ENCODE measurements at places on chromosomes 3 and 15.

DNA sequence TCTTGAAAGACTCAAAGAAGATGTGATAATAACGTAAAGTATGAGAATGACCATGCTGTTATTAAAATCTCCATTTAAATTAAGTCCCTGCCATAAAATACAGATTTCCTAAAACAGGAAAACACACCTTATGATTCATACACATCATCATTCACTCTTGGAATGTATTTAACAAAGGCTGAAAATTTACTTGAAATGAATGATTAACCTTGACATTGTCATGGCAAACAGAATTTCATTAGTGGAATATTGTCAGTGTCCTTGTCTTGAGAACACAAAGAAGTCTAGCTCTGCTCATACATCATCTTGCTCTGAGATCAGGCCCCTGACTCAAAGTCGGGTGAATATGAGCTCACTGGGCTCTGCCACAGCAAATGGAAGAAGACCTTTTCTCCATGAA, 313.9 kb downstream of the FGF12 start:
- DNase-seq: no peak

DNA sequence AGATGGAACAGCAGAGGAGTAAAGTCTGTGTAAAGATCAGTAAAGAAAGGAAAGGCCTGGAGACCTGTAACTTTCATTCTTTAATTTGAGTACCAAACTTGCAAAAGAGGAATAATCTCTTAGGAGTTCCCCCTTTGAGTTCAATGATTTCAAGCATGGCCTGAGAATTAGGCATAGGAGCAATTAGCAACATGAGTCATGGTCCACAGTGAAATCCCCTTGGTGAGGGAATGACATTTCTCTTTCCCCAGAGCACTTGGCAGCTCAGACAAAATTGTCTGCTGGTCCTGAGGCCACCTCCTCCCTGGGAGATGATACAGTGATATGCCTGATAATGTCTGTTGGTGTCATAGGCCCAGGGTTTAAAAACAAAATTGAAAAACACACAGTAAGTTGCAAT, 81.4 kb upstream of the CRBN start:
- DNase-seq: no peak

DNA sequence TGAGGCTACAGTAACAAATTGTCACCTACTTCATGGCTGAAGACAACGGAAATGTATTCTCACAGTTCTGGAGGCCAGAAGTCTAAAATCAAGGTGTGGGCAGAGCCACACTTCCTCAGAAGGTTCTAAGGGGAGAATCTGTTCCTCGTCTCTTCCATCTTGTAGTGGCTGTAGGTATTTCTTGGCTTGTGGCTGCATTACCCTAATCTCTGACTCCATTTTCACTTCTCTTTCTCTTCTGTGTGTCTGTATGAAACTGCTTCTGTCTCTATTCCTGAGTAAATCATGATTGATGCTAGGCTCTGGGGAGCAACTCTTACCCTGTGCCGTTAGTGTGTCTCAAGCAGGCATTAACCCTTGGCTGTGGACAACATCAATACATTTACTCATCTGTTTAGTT, 164.7 kb downstream of the SQOR start:
- DNase-seq: no peak

DNA sequence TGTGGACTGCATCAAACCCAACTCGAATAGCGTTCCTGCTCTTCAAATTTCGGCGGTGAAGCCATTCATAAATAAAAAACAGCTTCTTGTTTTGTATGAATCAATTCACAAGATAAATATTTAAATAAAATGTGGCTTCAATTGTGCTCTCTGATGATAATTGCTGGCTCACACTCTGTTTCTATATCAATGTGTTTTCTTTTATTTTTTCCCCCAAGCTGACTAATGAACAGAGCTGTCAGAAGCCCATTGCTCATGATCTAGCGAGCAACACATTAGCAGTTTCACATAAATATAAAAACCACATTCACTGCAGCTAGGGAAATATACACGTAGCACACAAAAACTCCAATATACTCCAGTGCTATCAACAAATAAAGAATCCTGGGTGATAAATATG, 45.0 kb upstream of the FOXP1 start:
- DNase-seq: no peak

DNA sequence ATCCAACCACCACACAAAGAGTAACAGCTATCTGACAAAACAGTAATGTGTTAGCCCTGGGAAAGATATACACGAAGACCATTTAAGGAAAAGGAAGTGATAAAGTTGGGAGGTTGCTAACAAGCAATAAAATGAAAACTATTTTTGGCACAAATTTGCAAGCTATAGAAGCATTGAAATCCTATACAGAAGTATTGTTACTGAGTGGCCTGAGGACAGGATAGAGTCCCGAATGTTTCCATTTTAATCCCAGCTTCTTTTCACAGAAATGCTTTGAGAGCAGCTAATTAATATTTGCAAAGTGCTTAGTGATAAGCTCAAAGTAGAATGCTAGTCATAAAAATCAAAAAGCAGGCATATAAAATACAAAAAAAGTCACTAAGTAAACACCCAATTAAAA, 51.5 kb downstream of the RAD18 start:
- DNase-seq: no peak

DNA sequence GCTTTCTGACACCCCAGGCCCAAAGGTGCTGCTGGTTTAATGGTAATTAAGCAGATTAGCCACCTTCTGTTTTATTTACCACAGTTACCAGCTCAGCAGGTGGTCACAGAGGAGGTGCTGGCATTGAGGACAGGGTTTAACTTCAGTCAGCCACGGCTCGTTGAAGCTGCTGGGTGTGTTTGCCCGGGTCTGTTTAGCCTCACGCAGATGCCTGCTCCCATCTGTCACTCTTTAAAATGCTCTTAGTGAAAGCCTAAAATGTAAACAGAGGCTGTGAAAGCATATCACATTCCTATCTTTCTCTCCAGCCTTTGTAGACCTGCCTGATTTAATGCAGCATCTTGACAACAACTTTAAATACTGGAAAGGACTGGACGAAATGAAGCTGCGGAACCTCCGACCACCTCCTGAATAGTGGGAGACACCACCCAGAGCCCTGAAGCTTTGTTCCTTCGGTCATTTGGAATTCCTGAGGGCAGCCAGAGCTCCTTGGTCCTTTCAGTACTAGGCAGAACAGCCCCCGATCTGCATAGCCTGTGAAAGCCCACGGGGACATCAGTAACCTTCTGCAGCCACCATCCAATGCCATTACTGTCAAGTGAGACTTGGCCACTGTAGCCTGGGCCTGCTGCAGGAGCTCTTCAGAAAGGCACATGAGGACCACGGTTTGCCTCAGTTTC, 156.0 kb downstream of the PDE8A start:
- no peak for DNase-seq

DNA sequence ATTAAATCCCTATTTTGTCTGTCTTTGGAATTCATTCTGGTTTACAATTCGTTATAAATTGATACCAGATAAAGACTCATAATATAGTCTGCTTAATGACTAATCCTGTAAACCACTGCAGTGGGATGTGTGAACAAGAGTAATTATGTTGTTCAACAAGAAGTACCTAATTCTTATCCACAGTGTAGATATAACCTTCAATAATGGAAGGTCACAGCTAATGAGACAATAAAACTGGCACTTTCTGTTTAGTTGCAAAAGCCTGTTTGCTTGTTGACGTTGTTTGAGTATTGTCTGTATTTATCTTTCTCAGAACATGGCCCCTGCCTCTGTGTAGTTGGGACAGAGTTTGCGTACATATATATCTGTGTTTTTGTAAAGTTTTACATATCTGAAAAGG, 26.7 kb downstream of the PIAS1 start:
- DNase-seq: no peak

GRCh38 chr15:52150043-52150825, 37.7 kb upstream of the BCL2L10 start:
- DNase-seq: no peak

- DNase-seq: no peak
Observed at GRCh38 chr3:23183731-23184130, 19.4 kb upstream of the UBE2E2 start.

DNA sequence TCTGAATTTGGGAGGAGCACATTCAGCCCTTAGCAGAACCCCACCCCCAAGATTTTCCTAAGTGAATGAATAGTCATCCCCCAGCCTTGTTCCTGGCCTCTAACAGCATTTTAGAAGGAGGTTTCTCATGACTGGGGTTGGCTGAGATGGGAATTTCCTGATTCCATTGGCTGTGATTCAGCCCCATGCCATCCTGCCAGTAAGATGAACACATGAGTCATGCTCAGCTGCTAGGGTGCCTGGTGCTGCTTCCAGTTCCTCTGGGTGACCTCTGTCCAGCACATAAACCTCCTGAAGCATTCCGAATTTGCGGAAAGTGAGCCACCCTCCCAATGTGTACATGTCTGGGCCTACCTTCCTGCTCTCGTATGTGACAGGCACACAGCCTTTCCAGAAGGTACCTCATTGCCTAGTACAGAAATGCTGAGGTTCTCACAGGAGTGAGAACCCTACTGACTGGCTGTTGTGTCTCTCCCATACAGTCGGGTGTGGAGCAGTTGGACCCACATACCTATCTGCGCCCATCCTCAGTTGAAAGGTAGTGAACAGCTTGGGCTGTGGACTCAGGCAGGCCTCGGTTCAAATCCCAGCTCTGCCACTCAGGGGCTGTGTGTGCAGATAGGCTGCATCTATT, 91.7 kb downstream of the APBA2 start:
- DNase-seq: no peak

GRCh38 chr3:7498715-7499114, 637.8 kb downstream of the GRM7 start:
- DNase-seq: no peak

DNA sequence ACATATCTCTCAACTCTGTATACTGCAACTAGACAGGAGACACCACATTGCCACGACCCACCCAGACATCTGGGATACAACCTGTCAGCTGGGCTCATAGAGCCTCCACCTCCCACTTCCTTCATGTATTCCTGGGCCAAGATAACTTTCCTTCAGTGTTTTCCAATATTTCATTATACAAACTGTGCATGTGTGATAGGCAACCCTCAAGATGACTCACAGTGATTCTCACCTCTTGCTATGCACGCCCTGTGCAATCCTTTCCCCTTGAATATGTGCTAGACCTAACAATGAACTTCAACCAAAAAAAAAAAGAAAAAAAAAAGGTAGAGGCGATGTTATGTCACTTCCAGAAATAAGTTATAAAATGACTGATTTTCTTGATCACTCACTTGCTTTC, 138.0 kb upstream of the ALCAM start:
- no peak for DNase-seq

- no peak for DNase-seq
Observed at GRCh38 chr3:12992629-12993516, 80.4 kb downstream of the IQSEC1 start.

DNA sequence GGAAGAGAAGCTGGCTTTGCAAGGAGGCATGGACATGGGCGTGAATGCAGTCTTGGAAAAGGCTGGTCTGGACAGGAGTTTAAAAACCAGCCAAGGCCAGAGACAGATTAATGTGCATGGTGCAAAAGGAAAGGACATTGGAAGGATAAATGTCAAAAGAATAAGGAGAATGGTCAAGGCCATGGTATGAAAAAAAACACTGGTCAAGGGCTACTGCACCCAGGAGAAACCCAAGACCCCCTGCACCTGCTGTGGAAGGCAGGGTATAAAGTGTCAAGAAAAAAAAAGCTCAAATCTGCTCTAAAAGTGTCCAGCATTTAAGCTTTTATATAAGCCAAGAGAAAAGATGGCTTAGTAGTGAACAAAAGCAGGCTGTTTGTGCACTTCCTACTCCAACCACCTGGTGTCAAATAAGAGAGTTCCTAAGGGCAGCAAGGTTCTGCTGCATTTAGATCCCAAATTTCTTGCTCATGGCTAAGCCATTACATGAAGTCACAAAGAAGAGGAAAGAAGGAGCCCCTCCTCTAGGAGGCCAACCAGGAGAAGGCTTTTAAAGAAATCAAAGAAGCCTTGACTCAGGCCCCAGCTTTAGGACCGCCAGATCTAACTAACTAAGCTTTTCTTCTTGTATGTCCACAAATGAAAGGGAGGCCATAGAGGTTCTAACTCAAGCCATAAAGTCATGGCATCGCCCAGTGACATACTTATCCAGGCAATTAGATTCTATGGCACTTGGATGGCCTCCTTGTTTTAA, 16.9 kb downstream of the CCR4 start:
- DNase-seq: no peak

DNA sequence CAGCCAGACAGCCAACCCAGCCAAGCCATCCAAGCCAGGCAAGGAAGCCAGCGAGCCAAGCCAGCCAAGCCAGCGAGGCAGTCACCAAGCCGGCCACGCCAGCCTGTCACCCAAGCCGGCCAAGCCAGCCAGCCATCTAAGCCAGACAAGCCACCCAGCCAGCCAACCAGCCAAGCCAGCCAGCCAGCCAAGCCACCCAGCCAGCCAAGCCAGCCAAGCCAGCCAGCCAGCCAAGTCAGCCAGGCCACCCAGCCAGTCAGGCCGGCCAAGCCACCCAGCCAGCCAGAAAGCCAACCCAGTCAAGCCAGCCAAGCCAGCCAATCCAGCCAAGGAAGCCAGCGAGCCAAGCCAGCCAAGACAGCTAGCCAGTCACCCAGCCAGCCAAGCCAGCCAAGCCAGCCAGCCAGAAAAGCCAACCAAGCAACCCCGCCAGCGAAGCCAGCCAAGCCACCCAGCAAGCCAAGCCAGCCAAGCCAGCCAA, 201.2 kb downstream of the GOLGA6L6 start:
- DNase-seq: no peak

DNA sequence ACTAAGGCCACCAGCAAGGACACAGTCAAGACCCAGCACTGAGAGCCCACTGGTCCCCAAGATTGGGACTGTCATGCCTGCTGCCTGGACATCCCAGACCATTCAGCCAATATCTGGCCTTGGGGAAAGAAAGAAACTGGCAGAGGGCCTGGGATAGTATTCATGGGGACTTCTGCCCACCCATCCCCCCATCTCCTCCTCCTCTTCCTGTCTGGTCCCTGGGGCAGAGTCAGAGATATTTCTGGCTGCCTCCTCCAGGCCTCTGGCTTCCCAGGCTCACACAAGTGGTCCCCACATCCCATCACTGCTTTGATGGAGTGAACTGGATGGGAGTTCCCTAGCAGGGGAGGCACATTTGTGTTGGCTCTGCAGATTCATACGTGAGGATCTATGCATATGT, 4.2 kb upstream of the RASL12 start:
- DNase-seq: no peak

DNA sequence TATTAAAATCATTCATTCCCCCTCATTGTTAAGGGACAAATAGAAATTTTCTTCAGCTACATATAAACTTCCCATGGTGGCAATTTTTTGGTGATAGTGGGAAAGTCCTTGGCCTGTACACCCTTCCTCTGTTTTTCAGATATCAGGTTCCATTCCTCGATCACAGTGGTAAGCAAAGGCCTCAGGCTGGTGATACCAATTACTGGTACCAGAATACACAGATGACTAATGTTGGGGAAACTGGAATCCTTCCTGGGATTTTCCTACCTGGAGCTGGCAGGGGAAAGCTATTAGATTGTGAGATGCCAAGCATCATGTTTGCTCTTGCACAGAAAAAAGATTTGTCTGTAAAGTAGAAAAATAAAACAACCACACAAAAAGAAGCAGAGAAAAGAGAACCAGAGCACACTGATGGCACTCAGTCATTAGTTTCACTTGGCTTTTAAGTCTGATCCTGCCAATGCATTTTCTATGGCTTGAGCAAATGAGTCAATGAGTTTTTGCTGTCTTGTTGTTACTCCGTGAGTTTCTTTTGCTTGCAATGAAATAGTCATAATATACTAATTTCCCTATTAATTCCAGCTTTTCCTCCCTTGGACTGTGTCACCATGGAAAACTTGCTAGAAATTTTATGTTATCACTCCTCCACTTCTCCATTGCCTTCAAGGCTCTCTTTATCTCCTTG, 795.0 kb downstream of the ROBO1 start:
- DNase-seq: no peak

GRCh38 chr3:50100956-50101845, 12.5 kb downstream of the RBM5 start:
- no peak for DNase-seq

- no peak for DNase-seq
Observed at GRCh38 chr15:82100111-82100929, 54.5 kb upstream of the MEX3B start.
